ENCODE measurements at places on chromosomes 12 and 14.
A peak's percentile ranks its signal among the peaks of the same experiment; 100 is the strongest.

GRCh38 chr14:66330916-66331315 is 155.3 kb upstream of the CCDC196 start:
- DNase-seq = no peak

DNA sequence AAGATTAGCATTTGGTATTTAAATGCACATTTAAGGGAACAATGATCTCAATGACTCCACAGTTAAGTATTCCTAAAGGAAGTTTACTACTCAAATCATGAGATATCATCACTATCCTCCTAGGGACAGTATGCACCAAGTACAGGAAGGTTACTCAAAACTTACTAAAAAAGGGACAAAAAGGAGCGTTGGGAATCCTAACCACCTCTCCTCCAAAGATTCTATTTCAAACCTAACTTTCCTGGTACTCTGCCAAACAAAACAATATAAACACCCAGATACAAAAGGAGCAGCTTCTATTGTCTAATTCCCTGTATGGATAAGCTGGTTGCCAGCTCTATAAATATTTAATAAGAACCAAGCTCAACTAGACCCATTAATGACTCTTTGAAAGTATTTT is 377.7 kb downstream of the NUAK1 start:
- DNase-seq = no peak

- DNase-seq = no peak
Measured at GRCh38 chr12:116384691-116385485, 107.4 kb upstream of the MED13L start.

GRCh38 chr12:83629931-83630330 is 943.2 kb downstream of the TMTC2 start:
- DNase-seq = no peak

- DNase-seq = no peak
Measured at GRCh38 chr12:127930122-127930521, 336.8 kb upstream of the TMEM132C start.

DNA sequence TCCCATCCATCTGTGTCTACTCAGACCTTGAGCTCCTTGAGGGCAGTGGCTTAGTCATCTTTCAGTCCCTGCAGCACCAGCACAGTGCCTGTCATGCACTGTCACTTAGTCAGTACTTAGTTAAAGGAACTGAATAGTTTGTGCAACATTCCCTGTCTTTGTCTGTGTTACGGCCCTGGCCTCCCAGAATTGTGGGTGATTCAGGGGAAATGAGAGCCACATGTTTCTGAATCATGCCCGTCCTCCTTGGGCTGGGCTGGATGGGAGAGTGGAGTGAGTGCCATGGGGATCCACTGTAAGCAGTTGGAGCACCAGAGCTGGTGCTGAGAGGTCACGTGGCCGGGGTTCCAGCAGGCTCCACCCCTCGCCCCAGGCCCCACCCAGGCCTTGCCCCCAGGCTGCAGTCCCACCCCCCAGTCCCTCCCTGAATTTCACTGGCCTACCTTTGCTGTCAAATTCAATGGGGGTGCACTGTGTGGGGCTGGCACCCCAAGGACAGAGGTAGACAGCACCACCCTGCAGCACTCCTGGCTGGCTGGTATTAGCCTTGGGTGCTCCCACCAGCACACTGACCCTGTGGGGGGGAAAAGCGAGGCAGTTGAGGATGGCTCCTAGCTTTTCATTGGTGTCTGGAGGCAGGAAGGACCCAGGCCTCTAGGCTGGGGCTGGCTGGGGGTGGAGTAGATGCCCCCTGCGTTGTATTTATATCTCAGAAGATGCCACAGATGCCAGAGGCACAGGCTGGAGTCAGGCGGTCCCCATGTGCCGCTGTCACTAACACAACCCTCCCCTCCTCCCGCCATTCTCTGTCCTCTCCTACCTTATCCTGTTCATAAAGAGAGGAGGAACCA is 7.5 kb downstream of the ITGA5 start:
- peak; percentile 42 for DNase-seq

GRCh38 chr12:132205271-132206045 is 61.2 kb downstream of the NOC4L start:
- no peak for DNase-seq

GRCh38 chr12:56304872-56305590 is 4.9 kb upstream of the CS start:
- no peak for DNase-seq

- no peak for DNase-seq
Measured at GRCh38 chr14:55122440-55122986, 6.5 kb upstream of the LGALS3 start.

DNA sequence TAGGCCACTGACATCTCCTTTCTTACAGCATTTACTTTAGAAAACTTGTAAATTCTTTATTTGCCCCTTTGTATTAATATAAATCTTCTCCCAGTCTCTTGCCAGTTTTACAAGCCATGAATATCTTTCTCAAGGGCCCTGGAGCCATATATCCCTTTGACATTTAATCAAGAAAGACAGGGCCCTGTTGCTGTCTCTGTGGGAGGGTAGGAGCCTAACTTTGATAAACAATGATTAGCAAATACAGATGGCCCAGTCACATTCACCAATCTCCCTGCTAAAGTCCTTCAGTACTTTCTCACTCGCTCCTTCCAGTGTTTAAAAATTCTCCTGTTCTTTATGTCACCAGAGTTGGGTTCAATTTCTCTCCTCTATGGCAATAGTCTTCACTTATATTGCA is 479.8 kb upstream of the USP15 start:
- DNase-seq = no peak

DNA sequence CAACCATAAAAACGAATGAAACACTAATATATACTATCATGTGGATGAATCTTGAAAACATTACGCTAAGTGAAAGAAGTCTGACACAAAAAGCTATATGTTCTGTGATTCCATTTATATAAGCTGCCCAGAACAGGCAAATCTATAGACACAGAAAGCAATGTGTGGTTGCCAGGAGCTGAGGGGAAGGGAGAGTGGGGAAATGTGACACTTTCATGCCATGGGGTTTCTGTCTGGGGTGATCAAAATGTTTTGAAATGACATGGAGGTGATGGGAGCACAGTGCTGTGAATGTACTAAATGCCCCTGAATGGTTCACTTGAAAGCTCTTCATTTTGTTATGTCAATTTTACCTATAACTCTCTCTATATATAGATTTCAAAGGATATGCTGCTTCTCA is 30.1 kb downstream of the ATG14 start:
- no peak for DNase-seq

DNA sequence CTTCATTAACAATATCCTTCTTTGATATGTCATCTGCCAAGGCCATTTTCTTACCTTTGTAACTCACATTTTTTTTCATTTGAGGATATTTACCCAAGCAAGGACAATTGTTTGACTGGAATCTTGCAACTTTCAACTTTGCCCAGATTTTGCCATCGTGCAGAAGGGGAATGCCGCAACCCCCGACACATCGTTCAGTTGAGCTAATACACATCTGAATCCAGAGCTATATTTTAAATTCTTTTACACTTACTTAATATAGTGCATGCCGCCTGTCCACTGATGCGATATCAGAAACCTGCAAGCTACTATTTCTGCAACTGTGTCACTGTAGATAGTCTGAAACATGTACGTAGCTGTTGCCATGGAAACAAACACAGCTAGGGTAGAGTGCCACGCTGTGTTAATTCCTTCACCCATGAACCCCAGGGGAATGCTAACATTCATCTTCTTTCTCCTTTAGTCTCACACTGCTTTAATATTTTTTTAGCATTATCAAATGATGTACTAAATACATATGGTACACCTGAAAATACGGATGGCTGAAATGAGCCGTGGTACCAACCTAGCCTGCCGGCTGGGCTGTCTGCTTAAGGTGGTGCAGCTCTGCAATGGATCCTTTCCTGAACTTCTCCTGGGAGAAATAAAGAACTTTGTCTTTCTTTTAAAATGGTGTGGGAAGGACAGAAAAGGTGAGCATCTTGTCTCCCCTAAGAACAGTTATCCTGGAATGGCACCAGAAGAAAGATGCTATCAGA is 77.0 kb upstream of the FOXN3 start:
- DNase-seq = no peak

- no peak for DNase-seq
Measured at GRCh38 chr12:28865776-28866175, 283.3 kb upstream of the FAR2 start.

DNA sequence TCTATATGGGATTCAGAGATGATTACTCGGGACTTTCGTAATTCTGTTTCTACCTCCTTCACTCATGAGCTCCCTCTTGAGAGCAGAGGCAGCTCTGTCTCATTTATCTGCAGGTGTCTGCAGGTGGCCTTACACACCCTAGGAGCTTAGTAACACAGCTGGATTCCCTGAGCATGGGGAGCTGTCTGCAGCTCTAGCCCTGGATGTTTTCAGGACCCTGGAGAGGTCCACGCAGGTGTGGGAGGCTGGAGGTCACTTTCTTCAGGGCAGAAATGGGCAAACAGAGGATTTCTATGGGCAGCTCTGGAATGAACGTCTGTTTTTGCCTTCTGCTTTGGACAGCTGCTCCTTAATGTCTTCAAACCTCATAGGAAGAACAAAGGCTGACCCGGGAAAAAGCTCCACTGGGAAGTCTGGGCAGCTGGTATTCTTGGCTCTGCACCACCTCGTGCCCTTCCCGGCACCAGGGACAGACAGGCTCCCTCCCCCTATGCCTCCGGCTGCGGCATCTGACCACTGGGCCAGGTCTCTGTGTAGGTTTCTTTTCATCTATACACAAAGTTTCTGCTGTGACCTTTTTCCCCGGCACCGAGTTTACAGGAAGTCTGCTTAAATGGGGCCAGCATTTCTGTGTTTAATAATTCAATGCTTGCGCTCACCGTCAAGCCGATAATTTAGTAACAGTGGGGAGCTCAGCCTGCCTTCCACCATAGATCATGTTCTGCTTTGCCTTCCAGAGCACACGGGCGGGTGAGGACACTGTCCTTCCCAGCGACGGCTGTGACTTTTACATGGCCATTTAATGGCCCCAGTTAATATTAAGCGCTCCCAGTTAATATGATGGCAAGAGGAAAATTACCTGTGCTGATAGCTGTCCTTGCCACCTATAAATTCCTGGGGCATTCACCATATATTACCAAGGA is 320.2 kb upstream of the SFSWAP start:
- DNase-seq = no peak
